Cardiac muscle cell (in vitro differentiated cells and primary cell): ENCODE measurements at places on chromosomes 1 and 21.
A peak's percentile ranks its signal among the peaks of the same experiment; 100 is the strongest.

DNA sequence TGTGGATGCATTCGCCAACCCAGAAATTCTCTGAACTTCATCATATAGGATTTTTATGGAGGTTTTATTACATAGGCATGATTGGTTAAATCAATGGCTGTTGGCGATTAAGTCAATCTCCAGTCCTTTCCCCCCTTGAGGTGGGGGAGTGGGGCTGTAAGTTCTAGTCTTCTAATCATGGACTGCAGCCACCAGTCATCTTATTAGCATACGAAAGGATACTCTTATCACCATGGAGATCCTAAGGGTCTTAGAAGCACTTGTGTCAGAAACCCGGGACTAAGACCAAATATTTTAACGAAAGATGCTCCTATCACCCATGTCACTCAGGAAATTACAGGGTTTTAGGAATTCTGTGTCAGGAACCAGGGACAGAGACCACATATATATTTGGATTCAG, 36.3 kb downstream of the SDCCAG8 start:
- DNase-seq, result no peak

- DNase-seq, result no peak
These were observed 2.3 kb downstream of the AGPAT3 start for GRCh38 chr21:43867332-43867703.

GRCh38 chr1:92817137-92817697, 14.6 kb upstream of the RPL5 start:
- DNase-seq, result no peak

- DNase-seq, result no peak
These were observed 243.0 kb downstream of the C1orf94 start for GRCh38 chr1:34419663-34420136.

DNA sequence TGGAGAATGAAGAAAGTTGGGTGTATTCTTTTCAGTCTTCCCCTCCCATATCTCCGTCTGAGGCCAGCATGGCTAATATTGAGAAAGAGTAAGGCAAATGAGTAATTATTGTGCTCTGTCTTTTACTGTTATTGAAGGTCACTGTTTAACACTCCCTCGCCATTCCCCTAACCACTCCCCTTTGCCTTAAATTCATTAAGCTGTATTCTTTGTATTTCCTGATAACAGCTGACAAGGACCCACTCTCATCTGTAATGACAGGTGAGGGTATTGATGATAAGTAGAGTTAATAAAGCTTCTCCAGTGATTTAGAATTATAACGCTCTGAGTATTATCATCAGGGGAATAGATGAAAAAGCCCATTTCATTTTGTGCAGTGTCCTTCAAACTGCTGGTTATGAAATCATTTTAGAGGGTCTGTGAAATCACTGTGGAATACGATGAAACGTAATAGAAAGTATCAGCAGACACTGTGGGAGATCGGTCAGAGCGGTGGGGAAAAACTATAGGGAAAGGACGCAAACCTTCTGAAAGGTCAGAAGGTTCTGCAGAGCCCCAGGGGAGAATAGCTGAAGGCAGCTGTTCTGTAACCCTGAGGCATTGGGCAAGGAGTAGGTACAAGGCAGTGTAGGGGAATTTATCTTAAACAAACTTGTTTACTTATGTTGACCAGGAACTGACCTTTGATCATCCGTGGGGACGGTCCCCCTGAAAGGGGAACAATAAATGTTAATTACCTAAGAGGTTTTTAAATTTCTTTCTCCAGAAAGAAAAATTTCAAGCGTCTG, 46.3 kb upstream of the CACYBP start:
- DNase-seq, result no peak

GRCh38 chr1:71049951-71050598, 2.5 kb upstream of the PTGER3 start:
- DNase-seq, result peak; percentile 84

DNA sequence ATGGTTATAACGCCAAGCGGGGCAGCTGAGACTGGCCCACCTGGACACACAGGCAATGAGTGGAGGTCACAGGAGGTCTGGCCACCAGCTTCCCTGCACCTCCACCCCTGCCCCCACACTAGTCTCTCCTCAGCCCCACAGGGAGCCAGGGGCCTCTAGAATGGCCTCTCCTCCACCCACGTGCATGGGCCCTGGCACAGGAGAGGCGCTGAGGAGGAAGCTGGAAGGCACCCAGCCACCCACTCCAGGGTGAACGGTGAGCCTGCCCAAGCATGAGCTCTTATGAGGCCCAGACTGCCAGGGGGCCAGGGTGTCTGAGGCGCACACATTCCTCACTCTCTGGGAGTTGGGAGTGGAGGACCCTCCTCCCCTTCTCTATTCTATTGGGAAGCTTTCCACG, 22.2 kb downstream of the LRP8 start:
- DNase-seq, result no peak

GRCh38 chr1:43689289-43689688, 18.0 kb upstream of the ST3GAL3 start:
- DNase-seq, result no peak

DNA sequence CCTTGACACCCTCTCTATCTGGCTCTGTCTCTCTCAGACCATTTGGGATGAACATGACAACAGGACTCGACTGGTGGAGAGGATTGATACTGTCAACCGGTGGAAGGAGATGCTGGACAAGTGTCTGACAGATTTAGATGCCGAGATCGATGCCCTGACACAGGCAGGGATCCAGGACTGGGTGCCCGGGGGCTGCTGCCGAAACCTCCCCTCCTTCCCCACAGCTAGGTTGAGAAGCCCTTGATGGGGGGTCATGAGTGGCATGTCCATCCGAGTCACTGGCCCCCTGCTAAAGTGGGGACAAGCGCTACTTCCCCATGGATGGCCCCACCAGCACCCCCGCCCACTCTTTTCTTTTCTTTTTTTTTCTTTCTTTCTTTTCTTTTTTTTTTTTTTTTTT, 1.2 kb downstream of the TEKT2 start:
- no peak for DNase-seq

GRCh38 chr21:44876849-44877575, 3.5 kb upstream of the PTTG1IP start:
- DNase-seq, result no peak

DNA sequence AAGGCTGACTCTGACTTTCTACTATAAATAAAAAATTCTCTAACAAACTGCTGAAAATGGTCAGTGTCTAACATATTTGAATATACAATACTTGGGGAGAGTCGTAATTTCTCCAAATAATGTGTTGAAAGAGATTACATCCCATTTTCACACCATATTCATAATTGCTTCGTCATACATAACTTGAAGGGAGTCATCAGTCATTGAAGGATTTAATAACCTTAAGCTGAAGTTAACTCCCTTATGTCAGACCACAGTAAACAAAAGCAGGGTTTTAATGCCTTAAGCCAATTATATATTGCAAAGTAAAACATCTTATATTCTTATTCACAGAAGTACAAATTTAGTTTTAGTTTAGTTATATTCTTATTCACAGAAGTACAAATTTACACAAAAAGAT, 129.9 kb downstream of the RERE start:
- no peak for DNase-seq

- DNase-seq, result peak; percentile 81
These were observed 1.1 kb downstream of the ZSWIM5 start for GRCh38 chr1:45205011-45205909.

DNA sequence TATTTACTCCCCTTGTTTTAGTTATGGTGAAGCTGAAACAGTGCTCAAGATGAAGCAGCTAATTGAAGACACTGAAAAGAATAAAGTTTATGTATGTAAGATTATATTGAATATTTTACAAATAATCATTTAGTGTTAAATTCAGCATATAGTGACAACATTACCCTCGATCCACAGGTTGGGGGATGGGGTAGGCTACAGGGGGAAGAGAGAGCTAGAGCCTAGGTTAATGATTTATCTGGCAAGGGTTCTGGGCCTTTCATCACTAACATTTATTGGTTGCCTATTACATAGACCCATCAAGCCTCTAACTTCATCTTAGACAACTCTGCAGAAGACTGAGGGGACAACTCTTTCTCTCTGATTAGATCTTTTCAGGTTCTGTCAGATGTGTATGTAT, 21.3 kb downstream of the ZCCHC17 start:
- no peak for DNase-seq

DNA sequence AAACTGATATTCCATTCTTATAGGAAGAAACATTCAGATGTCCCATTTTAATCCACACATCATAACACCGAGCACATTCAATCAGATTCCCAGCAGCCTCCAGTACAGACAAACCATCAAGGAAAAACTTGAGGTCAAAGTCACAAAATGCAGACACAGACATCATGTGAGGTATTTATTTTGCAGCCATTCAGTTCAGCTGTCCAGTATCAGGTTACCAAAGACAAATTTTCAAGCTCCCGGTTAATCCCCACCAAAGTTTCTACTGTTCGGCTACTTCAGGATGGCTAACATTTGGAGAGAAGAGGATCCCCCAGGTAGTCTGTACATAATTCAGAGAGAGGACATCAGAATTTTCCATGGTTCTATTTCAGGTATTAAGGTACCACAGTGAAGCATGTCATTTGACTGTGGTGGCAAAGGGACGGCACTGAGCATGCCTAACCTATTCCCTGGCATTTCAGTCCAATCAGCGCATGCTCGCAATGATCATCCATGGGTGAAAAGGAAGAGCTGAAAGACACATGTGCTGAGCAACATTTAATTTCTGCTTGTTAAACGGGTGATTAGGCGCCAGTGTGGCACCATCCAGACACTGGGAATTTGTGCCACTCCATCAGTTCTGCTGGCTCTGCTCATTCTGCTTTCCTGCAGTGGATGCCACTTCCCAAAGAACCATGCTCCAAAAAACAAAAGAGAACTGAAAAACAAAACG, 13.6 kb upstream of the NDC1 start:
- no peak for DNase-seq

GRCh38 chr1:91672601-91673161, 172.0 kb downstream of the CDC7 start:
- no peak for DNase-seq

DNA sequence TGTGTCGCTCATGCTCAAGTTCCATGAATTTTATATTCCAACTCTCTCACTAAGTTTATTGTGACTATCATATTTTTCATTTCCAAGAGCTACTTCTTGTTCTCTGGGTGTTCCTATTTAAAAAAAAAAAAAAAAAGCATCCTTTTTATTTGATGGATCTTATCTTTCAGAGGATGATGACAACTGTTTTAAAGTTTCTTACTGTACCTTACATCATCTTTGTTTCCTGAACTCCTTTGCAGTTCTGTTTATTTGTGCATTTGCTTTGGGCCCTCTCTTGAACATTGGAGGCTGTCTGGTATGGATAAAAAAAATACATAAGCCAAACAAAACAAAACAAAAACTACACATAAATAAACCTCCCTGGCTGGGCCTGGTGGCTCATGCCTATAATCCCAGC, 32.1 kb upstream of the FAM20B start:
- no peak for DNase-seq

GRCh38 chr1:2925918-2926317, 95.3 kb upstream of the ACTRT2 start:
- DNase-seq, result no peak

- peak; percentile 81 for DNase-seq
These were observed 19.4 kb downstream of the F11R start for GRCh38 chr1:161001525-161001924.

DNA sequence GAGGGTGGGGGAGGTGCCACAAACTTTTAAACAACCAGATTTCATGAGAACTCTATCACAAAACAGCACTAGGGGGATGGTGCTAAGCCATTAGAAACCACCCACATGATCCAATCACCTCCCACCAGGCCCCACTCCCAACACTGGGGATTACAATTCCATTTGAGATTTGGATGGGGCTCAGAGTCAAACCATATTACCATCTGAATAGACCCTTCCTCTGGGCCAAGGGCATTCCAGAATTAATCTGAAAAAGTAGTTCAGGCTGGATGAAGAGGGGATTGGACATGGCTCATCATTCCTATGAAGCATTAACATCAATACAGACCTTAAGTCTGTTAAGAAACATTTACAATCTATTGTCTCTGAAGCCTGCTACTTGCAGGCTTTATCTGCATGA, 149.9 kb upstream of the DNAH14 start:
- DNase-seq, result no peak

- DNase-seq, result no peak
These were observed 24.9 kb downstream of the SUSD4 start for GRCh38 chr1:223338811-223339746.

GRCh38 chr1:174023440-174023839, 1.3 kb upstream of the RC3H1 start:
- DNase-seq, result peak; percentile 47

GRCh38 chr1:224526771-224527170, 89.3 kb upstream of the CNIH3 start:
- DNase-seq, result no peak

DNA sequence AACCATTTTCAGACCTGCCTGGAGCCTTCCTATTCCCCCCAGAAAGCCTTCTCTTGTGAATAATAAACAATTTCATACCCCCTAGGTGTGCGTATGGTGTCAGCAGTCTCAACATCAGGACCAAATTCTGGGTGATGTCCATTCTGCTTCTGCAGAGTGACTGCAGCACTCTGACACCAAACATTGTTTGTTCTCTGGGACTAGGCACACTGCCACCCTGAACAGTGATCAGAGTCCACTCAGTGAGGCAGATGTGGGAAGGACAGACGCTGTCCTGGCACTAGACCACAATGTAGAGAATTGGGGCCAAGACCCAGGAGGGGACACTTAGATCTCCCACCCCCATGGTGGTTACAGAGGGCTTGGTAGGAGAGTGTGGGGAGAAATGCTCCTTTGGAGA, 175.1 kb downstream of the BACH1 start:
- DNase-seq, result no peak

DNA sequence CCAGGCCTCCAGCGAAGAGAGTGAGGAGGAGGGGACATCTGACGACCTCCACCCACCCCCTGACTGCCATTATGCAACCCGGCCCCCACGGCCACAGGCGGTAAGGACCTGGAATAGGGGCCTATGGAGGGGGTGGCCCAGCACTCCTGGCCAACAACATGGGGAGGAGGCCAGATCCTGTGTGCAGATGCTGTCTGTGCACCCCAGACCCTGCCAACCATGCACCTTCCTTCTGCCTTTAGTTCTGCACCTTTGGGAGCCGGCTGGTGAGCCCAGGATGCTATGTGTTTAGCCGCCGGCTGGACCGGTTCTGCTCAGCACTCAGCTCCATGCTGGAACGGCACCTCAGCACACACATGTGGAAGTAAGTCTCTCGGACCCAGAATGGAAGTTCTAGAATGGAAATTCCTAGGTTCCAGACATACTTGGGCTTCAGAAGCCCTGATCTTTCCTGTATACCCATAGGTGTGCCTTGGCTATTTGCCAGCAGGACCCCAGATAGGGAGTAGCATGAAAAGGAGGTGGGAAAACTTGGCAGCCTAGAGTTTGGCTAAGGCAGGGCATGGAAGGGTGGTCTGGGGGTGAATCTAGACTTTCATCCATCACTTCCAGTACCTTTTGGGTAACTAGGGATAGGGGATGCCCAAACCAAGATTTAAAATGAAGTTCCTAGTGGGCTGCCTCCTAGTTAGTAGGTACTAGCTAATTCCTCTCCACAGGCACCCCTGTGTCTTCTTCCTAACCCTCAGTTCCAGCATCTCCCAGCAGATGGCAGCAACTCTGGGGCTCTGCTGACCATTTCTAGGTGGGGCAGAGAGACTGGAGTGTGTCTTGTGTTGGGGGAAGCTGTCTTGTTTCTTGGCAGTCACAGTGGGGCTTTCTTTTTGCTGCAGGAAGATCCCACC, 3.6 kb upstream of the CYB561D1 start:
- peak; percentile 74 for DNase-seq
